Cerebellar cortex (tissue), 1 donor: ENCODE measurements at places on chromosomes 4 and X.

GRCh38 chrX:30488092-30488491, 89.5 kb downstream of the TASL start:
- DNase-seq, result no peak

GRCh38 chrX:38656350-38656915, 95.1 kb downstream of the TSPAN7 start:
- DNase-seq, result no peak

DNA sequence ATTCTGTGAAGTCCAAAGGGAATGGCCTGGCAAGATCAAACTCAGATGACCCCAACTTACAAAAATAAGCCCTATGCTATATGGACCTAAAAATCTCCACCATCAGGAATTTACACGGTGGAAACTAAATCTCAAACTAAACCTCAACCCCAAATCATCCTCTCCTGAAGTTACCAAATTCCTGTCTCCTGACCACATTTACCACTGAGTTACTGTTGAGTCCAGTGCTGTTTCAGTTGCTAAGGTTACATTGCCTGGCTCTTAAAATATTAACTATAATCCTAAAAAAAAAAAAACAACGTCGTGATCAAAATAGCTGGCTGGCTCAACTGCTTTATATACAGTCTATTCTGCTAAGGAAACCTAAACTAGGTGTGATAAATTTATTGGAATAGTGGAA, 315.2 kb upstream of the SLIT2 start:
- DNase-seq, result no peak

- peak; percentile 89 for DNase-seq
Measured at GRCh38 chr4:89110986-89111832, at the start of gene TIGD2. Gene TIGD2 (plus strand): TSS chr4:89111533. CDS start chr4:89112975, 1,442 bp downstream.

DNA sequence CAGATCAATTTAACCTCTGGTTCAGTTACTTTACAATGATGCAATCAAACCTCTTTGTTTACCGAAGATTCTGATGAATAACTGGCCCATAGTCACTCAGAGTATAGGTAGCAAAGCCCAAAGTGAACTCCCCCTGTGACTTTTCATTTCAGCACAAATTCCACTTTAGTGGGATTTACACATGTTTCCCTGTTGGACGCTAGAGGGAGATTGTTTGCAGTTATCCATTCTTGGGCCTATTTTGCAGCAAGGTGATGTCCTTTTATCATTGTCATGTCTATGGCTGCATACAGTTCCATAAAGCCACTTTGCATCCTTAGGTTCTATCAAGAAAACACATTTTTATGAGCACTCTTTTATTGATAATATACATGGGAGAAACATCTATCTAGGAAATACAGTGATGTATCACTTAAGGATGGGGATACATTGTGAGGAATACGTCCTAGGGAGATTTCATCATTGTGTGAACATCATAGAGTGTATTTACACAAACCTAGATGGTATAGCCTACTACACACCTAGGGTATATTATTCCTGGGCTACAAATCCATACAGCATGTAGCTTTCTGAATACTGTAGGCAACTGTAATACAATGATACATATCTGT, 14.5 kb upstream of the DKK2 start:
- peak; percentile 43 for DNase-seq

DNA sequence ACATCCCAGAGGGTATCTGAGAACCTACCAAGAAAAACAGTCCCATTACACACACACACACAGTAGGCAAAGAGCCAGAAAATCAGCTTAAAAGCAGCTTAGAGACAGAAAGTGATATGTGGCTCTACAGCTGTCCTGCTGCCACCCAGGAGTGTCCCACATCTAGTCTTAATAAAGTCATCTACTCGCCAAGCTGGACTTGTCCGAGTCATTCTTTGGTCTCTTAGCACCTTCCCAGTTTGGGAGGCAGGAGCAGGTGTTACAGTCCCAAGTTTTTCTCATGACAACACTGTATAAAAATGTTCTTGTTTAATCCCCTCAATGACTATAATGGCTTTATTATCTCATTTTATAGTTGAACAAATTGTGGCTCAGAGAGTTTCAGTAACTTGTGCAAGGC, 252.5 kb upstream of the CASK start:
- no peak for DNase-seq

- no peak for DNase-seq
Measured at GRCh38 chr4:188198982-188199792, 59.9 kb downstream of the TRIML1 start.

DNA sequence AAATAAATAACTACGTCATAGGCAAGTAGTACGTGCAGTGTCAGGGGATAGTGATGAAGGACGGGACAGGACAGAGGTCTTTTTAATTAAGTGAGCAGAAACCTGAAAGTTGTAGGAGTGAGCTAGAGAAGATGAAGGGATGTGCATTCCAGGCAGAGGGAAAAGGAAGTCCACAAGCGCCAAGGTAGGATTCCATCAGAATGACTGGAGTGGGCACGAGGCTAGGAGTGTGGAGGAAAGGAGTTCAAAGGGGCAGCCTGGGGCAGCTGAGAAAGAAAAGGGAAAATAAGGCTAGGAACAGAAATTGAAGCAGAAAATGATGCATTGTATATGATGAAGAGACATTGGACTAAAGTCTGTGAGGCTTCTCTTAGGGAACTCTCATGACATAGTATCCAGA, 192.2 kb upstream of the TLL1 start:
- DNase-seq, result no peak

DNA sequence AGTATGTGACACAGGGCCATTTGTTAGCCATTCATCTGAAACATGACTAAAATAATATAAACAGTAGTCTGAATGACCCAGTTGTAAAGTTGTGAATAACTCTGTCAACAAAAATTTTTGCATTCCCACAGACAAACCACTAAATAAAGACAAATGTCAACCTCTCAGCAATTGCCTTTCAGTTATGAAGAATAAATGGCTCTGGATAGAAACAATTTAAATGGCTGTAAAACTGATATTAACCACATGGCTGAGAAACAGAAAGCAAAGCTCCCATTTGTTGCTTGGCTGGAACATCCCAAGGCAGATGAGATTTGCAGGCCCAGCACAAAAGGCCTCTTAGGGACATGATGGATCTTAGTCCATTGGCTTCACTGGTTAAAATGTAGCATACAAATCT, 296.3 kb downstream of the GALNTL6 start:
- DNase-seq, result no peak

GRCh38 chrX:42020225-42020624, 96.9 kb upstream of the CASK start:
- no peak for DNase-seq

DNA sequence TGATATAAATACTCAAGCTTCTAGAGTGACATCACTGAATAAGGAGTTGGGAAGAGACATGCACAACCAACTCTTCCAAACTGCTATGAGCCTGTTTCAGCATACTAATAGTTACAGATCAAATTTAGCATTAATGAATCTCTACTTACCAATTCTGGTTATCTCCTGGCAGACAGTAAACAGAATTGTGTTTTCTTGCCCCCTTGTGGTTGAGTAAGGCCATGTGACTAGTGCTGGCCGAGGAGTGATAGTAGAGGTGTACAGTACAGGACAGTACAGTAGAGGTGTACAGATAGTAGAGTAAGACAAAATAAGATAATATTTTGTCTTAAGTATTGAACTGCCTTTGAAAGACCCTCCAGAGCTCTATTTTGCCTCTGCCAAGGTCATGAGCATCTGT, 681.4 kb downstream of the GABRG1 start:
- DNase-seq, result peak; percentile 17

DNA sequence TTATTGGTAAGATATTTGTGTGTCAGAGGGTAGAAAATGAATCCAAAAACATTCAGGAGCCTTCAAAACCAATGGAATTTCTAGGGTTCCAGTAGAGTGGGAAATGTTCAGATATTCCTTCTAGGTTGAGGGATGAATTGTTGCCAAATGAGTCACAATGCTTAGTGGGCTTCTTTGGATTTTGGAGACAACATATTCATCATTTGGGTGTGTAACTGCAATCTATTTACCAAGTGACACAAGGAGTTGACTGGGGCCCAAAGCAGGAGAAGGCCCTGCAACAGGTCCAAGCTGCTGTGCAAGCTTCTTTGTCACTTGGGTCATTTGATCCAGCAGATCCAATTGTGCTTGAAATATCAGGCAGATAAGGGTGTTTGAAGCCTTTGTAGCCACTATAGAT, 551.5 kb upstream of the PITX2 start:
- no peak for DNase-seq

- DNase-seq, result no peak
Measured at GRCh38 chr4:100778431-100778830, 260.6 kb upstream of the EMCN start.

GRCh38 chr4:15951781-15952180, 11.2 kb downstream of the FGFBP2 start:
- DNase-seq, result no peak

GRCh38 chr4:25235401-25235800, 1.6 kb downstream of the PI4K2B start:
- peak; percentile 8 for DNase-seq

DNA sequence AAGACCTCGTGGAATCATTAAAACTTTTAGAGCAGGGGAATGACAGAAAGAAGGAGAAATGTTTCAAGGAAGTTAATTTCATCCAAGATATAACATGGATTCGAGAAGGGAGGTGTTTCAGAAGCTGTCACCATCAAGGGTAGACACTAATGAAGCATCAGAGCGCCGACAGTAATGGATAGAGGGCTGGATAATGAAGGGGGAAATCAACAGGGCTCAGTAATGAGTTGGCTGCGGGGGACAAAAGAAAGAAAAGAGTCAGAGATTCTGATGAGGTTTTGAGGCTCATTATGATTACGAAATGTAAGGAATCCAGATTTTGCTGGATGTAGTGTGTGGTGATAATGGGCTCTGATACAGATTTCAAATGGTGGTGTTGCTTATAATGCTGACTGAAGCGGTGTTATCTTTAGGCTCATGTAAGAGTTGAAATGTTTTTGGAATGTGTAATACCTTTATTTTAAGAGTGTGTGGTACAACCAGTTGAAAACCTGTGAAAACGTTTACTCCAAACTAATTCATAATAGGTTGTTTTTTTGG, 39.3 kb upstream of the TENM3 start:
- DNase-seq, result no peak

- no peak for DNase-seq
Measured at GRCh38 chr4:100356172-100356571, 161.7 kb downstream of the EMCN start.

- peak; percentile 79 for DNase-seq
Measured at GRCh38 chrX:153549231-153549630, 31.8 kb downstream of the ATP2B3 start.

DNA sequence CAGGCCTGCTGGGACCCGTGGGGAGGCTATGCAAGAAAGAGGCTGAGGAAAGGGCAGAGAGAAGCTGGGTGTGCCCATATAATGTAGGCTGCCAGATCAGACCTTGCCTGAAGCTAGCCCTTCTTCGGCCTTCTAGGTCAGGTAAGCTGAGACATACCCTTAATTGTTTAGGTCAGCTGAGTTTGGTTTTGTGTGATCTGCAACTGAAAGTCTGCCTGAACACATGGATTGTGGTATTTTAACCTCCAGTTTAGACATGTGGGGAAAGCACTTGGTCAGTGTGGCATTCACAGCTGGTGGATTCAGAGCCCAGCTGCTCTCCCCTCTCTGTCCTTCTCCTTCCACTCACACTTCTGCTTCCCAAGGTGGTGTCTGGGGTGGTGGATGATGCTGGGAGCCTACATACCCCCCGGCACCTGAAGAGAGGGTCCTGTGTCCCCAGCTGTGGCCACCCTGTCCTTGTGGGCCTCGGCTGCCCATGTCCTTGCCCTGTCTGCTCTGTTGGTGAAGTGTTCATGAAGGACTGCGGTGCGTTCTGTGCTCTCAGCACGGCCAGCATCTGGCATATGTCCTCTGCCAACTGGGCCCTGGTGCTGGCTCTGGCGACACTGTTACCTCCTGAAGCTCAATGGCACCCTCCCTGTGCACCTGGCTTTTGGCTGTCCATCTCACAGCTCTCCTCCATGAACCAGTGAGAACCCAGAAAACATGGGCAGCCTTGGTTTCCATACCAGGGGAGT, 82.1 kb downstream of the NAT8L start:
- DNase-seq, result peak; percentile 22

GRCh38 chrX:135009057-135009610, 13.2 kb downstream of the RTL8B start:
- DNase-seq, result no peak

GRCh38 chr4:142463206-142463605, 382.9 kb downstream of the INPP4B start:
- DNase-seq, result no peak

GRCh38 chr4:73019462-73020047, 50.0 kb downstream of the COX18 start:
- DNase-seq, result peak; percentile 38

GRCh38 chrX:17042037-17042436, 95.6 kb downstream of the REPS2 start:
- no peak for DNase-seq

DNA sequence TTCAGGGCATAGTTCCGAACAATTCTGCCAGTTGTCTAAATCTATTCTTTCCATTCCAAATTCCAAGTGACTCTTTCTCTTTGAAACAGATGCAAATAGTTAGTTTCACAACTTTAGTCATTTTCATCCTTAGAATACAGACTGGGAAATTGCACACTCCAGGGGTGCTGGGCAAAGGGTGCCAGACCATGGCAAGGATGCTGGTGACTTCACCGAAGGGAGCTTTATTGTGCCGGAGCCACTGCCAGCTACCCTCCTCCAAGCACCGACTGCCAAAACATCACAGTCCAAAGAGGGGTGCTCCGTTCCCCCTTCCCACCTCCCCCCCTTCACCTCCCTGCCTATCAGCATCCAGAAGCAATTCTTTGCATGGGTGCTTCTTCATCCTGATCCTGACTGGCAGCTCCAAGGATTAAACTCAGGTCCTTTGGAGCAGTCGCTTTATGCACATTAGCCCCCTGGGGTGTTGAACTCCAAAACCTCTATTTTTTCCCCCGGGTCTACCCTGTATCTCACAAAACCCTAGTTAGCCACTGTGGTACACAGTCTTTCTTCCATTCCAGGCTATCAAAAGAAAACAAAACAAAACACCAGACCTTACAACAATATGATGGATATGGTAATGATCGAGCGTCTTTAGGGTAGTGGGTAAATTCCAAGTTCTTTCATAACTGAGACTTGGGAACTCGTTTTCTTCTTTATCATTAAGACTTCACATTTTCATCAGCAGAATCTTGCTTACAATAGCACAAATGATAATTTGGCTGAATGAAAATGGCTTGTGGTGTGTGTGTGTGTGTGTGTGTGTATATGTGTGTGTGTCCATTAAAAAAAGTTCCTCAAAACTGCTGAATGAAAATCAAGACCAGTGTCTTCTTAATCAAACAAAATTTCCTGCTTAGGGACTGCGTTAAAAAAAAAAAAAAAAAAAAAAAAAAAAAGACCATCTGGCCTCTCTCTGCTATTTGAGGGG, 28.7 kb downstream of the MID1 start:
- DNase-seq, result no peak

DNA sequence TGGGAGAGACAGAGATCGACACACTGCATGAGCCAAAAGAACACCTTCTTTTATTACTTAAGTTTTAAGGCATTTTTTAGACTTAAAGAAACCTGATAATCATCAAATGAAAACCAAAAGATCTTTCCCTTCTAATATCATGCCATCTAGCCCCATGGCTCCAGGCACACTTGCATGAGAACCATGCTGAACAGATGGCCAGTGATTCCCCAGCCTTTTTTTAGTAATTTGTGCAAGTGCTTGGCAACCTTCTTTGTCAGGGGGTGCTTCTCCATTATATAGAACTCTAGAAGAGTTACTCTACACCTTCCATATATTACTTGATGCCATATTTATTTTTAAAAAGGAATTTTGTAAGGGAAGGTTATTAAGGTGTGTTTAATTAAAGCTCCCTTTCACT, 182.2 kb upstream of the TEX13C start:
- DNase-seq, result peak; percentile 67
